ENCODE measurements at places on chromosomes 5 and 9.
A peak's percentile ranks its signal among the peaks of the same experiment; 100 is the strongest.

DNA sequence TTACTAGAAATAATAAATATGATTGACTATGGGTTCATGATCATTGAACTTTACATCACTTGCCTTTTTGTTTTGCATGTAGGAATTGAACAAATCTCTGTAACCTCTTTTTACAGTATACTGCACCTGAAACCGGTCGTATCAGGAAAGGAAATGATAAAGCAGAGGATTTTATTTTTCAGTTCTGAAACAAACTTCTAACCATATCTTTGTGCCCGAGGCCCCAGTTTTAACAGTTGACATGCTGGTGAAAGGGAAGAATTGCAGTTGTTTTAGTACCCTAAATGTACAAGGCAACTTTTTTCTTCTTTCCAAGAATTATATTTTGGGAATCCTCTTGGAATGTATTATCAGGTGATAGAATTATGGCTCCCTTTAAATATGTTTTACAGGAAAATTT lies 27.8 kb downstream of the TMEM38B start:
- DNase-seq: no peak

- no peak for DNase-seq
Observed at GRCh38 chr5:174723979-174724483, 351 bp upstream of the MSX2 start.

DNA sequence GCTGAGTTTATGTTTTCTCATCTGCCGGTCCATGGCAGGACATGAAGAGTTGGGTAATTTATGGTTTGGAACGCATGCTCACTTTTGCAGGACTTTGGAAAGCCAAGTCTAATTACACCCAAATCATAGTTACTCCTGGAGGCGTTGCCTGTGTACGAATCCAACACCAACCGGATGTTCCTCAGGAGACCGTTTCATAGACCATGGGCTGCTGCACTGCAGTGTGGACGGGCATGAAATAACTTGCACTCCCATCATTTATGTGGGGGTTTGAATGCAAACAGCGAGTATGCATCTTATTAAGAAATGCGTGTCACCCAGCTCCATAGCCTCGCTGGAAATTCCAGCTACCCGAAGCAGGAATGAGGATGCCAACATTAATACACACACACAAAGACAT lies 96.1 kb upstream of the IRX2 start:
- DNase-seq: no peak

GRCh38 chr9:15909297-15909696 lies 356.5 kb downstream of the CCDC171 start:
- DNase-seq: no peak

DNA sequence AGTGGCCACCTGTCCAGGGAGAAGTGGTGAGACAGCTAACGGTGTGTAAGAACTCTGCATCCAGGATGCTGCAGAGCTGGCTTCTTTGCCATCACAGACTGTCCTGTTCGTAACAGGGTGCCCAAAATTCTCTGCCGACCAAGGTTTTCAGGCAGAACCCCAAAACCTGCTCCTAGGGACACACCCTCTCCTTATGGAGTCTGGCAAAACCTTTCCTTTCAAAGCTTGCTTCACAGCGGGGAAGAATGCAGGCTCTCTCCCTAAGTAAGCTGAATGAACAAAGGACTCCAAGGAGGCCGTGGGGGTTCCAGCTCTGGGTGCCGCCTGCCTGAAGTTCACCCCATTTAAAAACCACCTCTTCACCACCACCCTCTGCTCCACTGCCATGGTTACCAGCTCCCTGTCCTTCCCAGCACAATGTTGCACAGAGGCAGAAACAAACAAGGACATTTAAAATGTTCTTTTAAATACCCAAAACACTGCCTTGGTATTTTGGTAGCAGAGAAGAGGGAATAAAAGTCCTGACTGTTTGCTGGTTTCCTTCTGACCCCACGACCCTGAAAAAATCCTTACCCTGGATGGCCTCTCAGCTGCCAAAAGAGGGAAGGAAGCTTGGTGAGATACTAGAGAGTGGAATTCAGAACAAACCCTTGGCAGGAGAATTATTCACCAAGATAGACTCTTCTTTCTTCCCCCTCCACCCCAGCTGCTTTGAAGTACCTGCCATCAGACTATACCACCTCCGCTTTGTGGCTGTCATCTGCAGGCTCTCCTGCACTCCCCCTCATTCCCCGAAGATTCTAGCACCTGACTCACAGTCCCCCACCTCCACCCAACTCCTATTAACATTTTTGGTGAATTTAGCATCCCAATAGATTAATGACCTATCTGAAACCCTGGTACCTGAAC lies 7.1 kb upstream of the KLF9 start:
- no peak for DNase-seq

GRCh38 chr9:114370251-114370967 lies 17.4 kb downstream of the AKNA start:
- no peak for DNase-seq

- no peak for DNase-seq
Observed at GRCh38 chr9:977838-978830, 1.7 kb downstream of the DMRT3 start.

DNA sequence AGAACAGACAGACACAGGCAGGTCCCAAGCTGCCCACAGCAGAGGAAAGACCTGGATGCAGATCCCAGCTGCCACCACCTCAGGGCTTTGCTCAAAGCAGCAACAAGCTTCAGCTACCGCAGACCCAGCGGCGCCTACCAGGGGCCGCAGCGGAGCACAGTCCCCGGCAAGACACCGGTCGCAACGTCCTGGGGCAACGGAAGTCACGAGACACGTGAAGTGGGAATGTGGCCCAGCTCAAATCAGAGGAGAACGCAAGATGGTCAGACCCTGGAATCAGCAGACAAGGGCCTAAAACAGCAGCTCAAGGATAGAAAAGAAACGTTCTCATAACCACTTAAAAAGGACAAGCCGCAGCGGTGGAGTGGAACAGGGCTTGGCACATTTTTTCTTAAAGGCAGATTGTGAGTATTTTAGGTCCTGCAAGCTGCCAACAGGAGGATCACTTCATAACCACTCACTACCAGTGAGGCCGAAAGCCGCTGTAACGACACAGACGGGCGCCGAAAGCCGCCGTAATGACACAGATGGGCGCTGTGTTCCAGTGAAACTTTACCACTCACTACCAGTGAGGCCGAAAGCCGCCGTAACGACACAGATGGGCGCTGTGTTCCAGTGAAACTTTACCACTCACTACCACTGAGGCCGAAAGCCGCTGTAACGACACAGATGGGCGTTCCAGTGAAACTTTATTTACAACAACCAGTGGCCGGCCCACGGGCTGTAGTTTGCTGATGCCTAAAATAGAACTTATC lies 21.7 kb downstream of the SLC9A3 start:
- DNase-seq: no peak

DNA sequence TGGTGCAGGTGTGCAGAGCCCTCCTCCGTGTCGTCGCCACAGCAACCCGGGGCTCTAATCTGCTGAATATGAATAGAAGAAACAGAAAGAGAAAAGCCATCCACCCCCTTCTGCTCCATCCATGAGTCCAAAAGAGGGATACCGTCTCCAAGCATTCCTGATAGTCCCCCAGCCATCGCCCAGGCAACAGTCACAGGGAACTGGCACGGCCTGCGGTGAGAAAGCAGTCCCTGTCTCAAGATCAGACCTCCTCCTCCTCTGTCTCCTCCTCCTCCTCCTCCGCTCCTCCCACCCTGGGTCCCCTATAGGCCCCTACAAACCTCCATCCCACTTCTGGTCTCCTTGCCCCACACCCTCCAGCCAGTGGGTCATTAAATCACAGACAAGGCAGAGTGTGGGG lies 308.1 kb upstream of the MPDZ start:
- DNase-seq: no peak

GRCh38 chr9:33921967-33922895 lies 105.3 kb downstream of the UBE2R2 start:
- DNase-seq: no peak

DNA sequence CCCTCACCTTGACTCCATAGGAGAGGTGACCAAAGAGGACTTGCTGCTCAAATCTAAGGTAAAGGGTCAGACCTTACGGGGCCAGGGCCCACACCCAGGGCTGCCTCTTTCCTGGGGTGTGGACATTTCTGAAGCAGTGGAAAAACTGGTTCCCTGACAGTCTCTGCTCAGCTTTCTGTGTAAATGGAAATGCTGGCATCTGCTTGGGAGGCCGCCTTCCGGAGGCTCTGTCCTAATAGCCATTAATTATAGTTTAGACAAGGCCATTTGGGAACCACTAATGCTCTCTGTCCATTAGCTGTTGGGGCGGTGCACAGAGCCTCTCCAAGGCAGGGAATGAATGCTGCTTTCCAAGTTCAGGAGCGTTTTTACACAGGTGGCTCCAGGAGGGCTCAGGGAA lies 17.3 kb downstream of the USP20 start:
- DNase-seq: no peak

DNA sequence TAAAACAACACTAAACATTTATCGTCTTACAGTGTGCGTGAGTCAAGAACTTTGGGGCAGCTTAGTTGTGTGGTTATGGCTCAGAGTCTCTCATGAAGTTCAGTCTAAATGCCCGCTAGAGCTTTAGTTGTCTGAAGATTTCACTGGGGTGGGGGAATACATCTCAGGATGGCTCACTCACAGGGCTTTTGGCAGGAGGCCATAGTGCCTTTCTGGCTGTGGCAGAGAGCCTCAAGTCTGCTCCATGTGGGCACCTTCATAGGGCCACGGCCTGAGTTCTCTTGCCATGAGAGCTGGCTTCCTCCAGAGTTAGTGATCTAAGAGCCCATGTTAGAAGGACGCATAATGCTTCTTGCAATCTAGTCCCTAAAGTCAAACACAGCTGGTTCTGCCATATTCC lies 258.8 kb upstream of the NUDT12 start:
- DNase-seq: no peak

DNA sequence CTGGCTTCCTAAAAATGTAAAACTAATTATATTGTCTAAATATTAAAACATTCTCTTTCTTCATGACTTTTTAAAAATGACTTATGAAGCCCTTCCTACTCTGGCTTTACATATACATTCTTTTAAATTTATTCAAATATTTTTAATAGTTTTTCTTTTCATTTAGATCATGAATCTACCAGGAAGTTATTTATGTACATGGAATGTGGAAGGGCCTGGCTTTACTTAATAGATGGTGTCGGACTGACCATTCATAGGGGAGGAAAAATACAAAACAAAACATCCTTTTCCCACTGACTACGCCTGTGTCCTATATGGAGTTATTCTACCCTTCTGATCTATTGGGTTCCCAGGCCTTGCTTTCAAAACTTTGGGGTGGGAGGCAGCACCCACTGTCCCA lies 129.8 kb downstream of the MACROH2A1 start:
- DNase-seq: no peak

DNA sequence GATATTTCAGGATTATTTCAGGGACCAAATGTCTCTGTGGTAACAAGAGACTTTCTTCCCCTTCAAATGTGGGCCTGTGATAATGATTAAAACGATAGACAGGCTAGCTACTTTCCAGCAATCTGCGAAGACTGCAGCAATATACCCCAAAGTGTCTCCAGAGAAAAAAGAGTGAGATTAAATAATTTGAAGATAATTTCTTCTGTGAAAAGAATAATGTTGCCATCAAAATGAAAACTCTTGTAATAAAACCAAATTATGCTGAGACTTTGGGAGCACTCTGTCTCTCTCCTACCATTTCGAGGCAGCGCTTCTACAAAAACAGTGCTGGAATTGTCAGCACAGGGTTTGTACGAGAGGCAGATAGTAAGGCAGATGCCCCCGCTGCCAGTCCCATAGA lies 104.2 kb upstream of the SPOCK1 start:
- DNase-seq: no peak

DNA sequence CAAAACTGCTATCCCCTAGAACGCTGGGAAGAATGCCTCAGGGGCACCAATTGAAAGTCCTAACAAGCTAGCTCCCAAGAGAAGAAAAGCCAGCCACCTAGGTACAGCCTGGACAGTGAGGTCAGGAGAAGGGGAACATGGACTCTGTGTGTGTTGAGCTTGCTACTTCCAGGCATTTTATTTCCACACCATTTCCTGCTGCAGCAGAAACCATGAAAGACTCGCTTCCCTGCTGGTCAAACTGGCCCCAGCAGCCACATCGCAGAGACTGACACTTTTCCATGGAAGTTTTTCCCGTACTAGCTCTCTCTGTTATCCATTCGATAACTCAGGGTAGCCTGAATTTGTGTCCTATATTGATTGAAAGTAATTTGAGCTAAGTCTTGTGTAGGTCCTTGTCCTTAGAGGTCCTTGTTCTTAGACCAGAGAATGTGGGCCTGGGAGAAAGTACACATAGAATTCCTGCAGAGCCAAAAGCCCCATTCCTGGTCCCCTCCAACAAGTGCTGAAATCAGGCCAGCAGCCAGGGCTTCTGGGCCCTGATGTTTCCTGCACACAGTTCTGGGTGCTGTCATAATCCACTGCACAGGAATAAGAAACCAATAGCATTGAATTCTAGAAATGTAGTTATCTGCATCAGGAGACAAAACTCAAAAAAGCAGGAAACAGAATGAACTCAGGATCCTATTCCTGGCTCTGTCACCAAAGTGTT lies 96.6 kb downstream of the BRINP1 start:
- DNase-seq: no peak

- no peak for DNase-seq
Observed at GRCh38 chr5:74529101-74529500, 111.4 kb downstream of the ENC1 start.

DNA sequence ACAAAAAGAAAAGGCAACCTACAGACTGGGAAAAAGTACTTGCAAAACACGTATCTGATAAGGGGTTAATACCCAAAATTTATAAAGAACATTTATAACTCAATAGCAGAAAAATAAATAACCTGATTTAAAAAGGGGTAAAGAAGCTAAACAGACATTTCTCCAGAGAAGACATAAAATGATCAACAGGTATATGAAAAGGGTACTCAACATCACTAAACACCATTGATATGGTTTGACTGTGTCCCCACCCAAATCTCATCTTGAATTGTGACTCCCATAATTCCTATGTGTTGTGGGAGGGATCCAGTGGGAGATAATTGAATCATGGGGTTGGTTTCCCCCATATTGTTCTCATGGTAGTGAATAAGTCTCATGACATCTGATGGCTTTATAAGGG lies 27.1 kb upstream of the LIFR start:
- no peak for DNase-seq

DNA sequence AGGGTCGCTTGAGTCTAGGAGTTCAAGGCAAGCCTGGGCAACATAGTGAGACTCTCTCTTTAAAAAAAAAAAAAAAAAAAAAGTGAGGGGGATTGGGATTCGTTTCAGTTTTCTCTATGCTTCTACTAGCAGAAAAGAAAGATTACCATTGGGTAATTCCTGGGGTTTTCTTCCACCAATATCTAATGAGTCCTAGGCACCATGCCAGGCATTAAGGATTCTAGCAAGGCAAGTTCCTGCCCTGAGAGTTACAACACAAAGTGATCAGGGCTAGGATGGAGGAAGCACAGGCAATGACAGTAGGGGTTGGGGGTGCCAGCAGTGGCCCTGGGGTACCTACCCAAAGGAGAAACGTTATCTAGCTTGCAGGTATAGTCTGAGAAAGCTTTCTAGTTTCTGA lies 90.8 kb downstream of the PCDH1 start:
- DNase-seq: no peak

- no peak for DNase-seq
Observed at GRCh38 chr5:21774801-21775200, 1078.3 kb downstream of the CDH12 start.

GRCh38 chr9:130072515-130073235 lies 19.0 kb downstream of the GPR107 start:
- peak; percentile 50 for DNase-seq

GRCh38 chr5:68053202-68053601 lies 162.4 kb upstream of the PIK3R1 start:
- no peak for DNase-seq
